ENCODE measurements at places on chromosomes 3 and 15.

DNA sequence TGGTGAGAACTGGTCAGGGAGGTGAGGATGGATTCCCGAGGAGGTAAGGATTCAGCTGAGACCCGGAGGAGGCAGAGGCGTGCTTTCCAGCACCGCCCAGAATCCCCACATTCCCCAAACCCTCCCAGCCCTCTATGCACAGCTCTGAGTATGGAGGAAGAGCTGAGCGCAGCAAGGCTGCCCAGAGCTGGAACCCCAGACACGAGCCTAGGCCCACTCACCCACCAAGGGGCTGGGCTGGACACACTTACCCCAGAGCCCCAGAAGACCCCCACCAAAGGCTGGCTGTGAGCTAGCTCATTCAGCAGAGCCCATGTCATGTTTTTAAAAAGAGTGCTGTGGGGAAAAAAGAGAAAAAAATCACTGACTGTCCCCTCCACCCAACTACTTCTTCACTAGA is 271.5 kb downstream of the XXYLT1 start:
- DNase-seq: no peak

- DNase-seq: no peak
These were observed 23.7 kb downstream of the PHLDB2 start for GRCh38 chr3:111882799-111883198.

- no peak for DNase-seq
These were observed 385.3 kb downstream of the NTRK3 start for GRCh38 chr15:87871258-87871681.

DNA sequence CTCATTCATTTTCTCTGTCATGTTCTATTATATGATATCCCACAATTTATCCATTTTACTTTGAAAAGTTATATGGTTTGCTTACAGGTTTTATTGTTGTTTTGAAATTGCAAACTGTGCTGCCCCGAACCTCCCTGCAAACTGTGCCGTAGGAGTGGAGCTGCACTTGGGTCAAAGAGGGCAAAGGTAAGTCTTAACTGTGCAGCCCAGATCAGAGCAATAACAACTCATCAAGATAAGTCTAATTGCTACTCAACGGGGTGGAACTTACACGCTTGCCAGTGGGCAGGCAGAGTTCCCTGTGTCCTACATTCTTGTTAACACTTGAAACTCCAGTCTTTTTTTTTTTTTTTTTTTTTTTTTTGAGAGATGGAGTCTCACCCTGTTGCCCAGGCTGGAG is 33.2 kb downstream of the ZDHHC19 start:
- no peak for DNase-seq

DNA sequence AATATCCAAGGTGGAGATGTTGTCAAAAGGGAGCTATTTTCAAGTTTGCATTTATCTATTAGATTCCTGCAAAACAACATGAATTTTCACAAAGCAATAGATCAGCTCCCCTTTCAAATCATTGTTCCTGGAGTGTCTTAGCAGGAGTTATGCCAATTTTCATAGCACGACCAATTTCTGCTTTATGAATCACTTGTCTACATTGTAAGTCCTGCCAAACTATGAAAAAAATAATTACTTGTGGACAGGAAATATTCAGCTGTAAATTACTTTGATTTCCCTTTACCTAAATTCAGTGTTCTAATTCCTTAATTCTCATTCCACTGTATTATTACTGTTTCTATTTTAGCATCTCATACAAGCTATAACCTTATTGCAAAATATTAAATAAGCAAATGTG is 1289.6 kb downstream of the NSUN3 start:
- no peak for DNase-seq

- DNase-seq: no peak
These were observed 31.7 kb downstream of the SPINK8 start for GRCh38 chr3:48301800-48302166.
